Activated B cell treated with CpG ODN at 0.5 μM for 24 hours (primary cell): ENCODE measurements at places on chromosomes 1 and 21.

DNA sequence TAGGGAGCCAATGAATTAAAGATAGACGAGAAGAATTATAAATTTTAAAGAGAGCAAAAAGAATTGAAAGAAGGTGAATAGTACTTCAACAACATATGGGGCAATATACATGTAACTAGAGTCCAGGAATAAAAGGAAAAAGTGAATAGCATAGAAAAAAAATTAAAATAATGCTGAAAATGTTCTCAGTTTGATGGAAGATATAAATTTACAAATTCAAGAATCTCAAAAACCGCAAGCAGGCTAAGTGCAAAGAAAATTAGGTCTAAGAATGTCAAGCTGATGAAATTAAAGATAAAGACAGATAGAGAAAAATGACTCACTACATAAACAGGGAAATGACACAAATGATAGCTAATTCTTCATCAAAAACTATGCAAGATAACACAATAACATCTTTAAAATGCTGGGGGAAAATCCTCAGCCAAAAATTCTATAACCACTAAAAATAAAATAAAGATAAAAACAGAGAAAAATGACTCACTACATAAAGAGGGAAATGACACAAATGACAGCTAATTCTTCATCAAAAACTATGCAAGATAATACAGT is 326.3 kb downstream of the TBX15 start:
- no peak for DNase-seq
- no peaks in the 10 kb centered on the region for H3K4me1 ChIP-seq
- H3K27me3 ChIP-seq = no peaks in the 10 kb centered on the region
- no peak overlapping the region for H3K27ac ChIP-seq
- no peak overlapping the region for H3K4me3 ChIP-seq

GRCh38 chr1:83929184-83929583 is 69.7 kb downstream of the TTLL7 start:
- no peak for DNase-seq
- H3K4me1 ChIP-seq = no peaks in the 10 kb centered on the region
- H3K27ac ChIP-seq = no peak overlapping the region
- no peak overlapping the region for H3K4me3 ChIP-seq
- H3K27me3 ChIP-seq = peaks cover 3% of the 10 kb centered on the region

DNA sequence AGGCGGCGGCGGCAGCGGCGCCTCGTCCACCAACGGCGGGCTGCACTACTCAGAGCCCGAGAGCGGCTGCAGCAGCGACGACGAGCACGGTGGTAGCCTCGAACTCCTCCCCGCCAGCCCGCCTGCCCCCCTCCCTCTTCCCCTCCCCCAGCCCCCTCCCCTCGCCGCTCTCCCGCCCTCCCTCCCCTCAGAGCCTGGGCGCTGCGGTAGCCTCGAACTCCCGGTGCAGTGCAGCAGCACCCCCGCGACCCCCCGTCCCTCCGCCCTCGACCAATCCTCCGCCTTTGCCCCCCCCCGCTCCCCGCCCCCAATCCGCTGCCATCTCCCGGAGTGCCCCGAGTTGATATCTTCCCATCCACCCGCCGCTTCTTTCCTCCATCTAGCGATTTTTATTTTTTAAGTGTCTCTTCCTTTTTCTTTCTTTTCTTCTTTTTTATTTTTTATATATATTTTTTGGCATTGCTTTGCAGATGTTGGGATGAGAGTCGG is 516 bp downstream of the RCOR3 start:
- peaks cover 22% of the 10 kb centered on the region for H3K36me3 ChIP-seq
- H3K4me3 ChIP-seq = peak overlapping the region; percentile 93
- H3K27ac ChIP-seq = peak overlapping the region; percentile 91
- no peak for DNase-seq
- no peaks in the 10 kb centered on the region for H3K27me3 ChIP-seq

GRCh38 chr1:220834155-220834870 is 44.9 kb upstream of the HLX start:
- H3K27me3 ChIP-seq = peaks cover 3% of the 10 kb centered on the region
- H3K4me3 ChIP-seq = no peak overlapping the region
- H3K4me1 ChIP-seq = no peaks in the 10 kb centered on the region
- H3K27ac ChIP-seq = no peak overlapping the region

DNA sequence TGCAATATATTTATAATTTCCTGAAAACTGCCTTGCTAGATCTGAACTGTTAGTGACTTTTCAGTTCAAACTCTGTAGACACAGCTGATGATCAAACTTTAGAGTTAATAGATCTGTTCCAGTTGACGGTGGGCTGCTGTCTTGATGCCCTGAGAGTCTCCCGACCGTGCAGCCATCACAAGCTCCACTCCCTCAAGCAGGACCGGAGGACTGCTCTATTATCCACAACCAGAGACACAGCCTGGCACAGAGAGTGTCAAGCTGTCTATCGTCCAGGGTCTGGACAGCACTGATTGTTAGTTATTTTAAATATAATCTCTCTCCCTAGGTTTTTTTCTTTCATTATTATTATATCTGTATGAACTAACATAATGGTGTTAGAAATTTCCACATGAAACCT is 8.0 kb downstream of the CHODL start:
- H3K4me3 ChIP-seq = no peak overlapping the region
- no peaks in the 10 kb centered on the region for H3K36me3 ChIP-seq
- no peaks in the 10 kb centered on the region for H3K4me1 ChIP-seq
- H3K27ac ChIP-seq = no peak overlapping the region

- H3K4me3 ChIP-seq = peak overlapping the region; percentile 96
- peaks cover 48% of the 10 kb centered on the region for H3K4me1 ChIP-seq
- no peak for DNase-seq
- H3K36me3 ChIP-seq = peaks cover 37% of the 10 kb centered on the region
Observed at GRCh38 chr1:192810253-192810880, 1.5 kb downstream of the RGS2 start.

DNA sequence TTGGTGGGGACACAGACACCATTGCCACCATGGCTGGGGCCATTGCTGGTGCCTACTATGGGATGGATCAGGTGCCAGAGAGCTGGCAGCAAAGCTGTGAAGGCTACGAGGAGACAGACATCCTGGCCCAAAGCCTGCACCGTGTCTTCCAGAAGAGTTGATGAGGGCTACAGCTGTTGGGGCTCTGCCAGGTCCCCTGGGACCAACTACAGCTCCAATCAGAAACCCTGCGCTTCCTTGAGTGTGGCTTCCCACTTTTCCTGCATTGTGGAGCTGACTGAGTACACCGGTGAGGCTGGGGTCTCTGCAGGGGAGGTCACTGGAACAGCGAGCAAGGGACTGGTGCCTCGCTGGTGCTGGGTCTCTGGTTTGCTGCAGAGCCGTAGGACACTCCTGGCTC is 4.5 kb downstream of the ADPRS start:
- peaks cover 15% of the 10 kb centered on the region for H3K4me1 ChIP-seq
- H3K27me3 ChIP-seq = no peaks in the 10 kb centered on the region
- H3K27ac ChIP-seq = no peak overlapping the region
- DNase-seq = no peak

- no peak overlapping the region for H3K4me3 ChIP-seq
- H3K4me1 ChIP-seq = peaks cover 30% of the 10 kb centered on the region
- H3K27ac ChIP-seq = no peak overlapping the region
Observed at GRCh38 chr1:181484821-181485220, 1.5 kb downstream of the CACNA1E start.

DNA sequence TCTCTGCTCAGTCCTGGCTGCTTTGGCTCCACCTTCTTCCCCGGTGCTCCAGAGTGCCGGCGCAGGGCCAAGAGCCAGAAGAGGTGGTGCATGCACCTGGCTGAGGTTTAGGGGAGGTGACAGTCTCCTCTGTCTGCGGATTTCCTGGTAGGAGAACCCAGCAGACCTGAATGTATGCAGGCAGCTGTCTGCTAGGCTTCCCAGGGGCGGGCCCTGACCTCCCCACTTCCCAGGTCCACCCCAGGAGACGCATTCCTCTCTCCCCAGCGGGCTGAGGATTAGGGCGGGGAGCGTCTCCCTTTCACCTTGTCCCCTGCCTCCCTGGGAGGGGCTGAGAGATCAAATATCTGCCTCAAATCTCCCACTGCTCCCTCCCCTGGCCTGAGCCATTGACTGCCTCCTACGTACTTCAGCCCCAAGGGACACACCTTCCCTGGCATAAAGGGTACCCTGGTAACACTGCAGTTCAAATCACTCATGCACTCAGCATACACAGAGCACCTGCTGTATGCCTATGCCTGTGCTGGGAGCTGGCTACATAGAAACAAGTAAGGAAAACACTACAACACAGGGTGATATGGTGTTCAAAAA is 27.5 kb downstream of the DMBX1 start:
- no peaks in the 10 kb centered on the region for H3K36me3 ChIP-seq
- peaks cover 41% of the 10 kb centered on the region for H3K27me3 ChIP-seq
- H3K4me1 ChIP-seq = no peaks in the 10 kb centered on the region
- no peak overlapping the region for H3K27ac ChIP-seq
- H3K4me3 ChIP-seq = no peak overlapping the region

DNA sequence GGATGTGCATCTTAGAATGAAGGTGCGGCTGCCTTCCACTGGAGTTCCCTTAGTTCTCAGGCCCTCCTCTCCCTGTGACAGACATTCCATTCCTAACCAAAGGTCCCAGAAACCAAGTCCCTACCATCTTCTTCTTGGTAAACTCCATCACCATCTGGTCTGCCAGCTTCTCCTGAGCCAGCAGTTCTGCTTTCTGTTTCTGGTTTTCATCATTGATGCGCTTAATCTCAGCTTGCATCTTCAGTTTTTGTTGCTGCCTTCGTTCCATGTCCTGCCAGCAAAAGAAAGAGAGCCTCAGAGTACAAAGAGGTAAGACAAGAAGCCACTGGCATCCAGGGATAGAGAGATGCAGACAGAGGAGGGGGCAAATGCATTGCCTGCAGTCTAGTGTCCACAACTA is 18.0 kb upstream of the VSIG8 start:
- no peak overlapping the region for H3K4me3 ChIP-seq
- no peaks in the 10 kb centered on the region for H3K36me3 ChIP-seq
- H3K4me1 ChIP-seq = no peaks in the 10 kb centered on the region
- no peak for DNase-seq
- H3K27ac ChIP-seq = no peak overlapping the region
- H3K27me3 ChIP-seq = no peaks in the 10 kb centered on the region

DNA sequence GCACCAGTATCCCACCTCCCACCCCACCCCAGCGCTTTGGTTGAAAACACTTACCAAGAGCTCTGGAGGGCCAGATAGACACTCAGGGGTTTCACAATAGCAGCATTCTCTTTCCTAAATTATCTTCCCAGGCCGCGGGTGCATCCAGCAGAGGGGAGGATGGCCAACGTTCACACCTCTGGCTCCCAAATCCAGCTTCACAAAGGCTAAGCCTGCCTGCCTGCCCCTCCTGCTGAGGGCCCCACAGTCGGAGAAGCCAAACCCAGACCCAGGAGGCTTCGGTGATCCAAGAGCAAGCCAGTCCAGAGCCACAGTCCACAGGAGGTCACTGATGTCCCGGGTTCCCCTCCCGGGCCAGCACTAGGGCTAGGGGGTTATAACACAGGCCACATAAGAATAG is 231.9 kb downstream of the TRABD2B start:
- peaks cover 2% of the 10 kb centered on the region for H3K27me3 ChIP-seq
- no peak overlapping the region for H3K4me3 ChIP-seq
- no peaks in the 10 kb centered on the region for H3K4me1 ChIP-seq
- DNase-seq = no peak
- no peaks in the 10 kb centered on the region for H3K36me3 ChIP-seq
- no peak overlapping the region for H3K27ac ChIP-seq

GRCh38 chr1:162856260-162856659 is 4.7 kb downstream of the CCDC190 start:
- peaks cover 10% of the 10 kb centered on the region for H3K27me3 ChIP-seq
- no peaks in the 10 kb centered on the region for H3K36me3 ChIP-seq
- no peak for DNase-seq
- no peak overlapping the region for H3K27ac ChIP-seq

DNA sequence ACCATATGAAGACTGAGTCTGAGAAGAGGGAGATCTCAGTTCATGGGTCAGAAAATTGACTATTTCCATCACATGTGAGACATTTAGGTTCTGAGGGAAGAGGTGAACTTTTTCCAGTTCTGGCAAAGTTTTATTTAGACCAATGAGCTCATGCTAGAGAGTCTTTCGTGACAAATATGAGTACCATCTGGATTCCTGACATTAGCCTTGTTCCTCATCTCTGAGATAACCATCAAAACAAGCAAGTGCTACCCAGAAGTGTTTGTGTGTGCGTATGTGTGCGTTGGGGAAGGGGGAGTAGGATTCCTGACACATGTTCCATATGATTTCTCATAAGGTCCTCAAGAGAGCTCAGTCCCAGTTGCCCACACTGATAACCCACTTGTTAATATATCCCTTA is 120.6 kb downstream of the FASLG start:
- peaks cover 29% of the 10 kb centered on the region for H3K4me1 ChIP-seq
- H3K27me3 ChIP-seq = no peaks in the 10 kb centered on the region
- no peak overlapping the region for H3K27ac ChIP-seq
- DNase-seq = no peak
- no peak overlapping the region for H3K4me3 ChIP-seq

DNA sequence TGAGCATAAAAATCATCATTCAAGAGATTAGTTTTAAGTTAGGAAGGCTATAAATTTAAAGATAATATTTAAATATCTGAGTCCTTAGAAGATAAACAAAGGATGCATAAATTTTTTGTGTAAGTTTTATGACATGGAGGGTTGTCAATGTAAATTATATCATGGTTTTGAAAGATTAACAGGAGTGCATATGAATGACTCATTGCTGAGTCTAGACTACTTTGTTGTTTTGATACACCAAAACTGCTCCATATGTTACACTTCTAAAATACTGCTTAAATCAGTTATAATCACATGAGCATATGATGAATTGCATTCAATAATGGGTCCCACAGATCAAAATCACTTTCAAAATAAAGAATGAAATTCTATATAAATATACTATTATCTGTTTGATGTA is 312.5 kb downstream of the KCNT2 start:
- no peaks in the 10 kb centered on the region for H3K4me1 ChIP-seq
- no peak overlapping the region for H3K27ac ChIP-seq
- H3K4me3 ChIP-seq = no peak overlapping the region

GRCh38 chr1:20410503-20410902 is 75.5 kb downstream of the CAMK2N1 start:
- no peak overlapping the region for H3K27ac ChIP-seq
- peaks cover 13% of the 10 kb centered on the region for H3K27me3 ChIP-seq
- peaks cover 16% of the 10 kb centered on the region for H3K4me1 ChIP-seq
- H3K4me3 ChIP-seq = no peak overlapping the region

DNA sequence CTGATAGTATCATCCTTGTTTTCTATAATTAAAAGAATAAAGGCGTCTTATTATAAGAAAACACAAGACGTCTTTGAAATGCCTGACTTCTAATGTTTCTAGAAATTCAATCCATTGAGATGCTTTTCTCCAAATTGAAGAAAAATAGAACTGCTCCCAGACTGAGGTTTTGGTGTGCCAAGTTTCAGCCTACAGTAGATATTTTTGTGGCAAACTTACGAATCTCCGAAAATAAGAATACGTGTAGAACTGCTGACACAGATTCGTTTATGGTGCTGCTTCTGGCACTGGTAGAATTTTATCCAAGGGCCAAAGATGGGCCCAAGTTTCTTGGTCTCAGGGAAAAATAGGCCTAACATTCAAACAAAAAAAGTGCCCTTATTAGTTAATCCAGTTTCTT is 554.5 kb upstream of the NR5A2 start:
- peaks cover 2% of the 10 kb centered on the region for H3K4me1 ChIP-seq
- H3K27ac ChIP-seq = no peak overlapping the region

DNA sequence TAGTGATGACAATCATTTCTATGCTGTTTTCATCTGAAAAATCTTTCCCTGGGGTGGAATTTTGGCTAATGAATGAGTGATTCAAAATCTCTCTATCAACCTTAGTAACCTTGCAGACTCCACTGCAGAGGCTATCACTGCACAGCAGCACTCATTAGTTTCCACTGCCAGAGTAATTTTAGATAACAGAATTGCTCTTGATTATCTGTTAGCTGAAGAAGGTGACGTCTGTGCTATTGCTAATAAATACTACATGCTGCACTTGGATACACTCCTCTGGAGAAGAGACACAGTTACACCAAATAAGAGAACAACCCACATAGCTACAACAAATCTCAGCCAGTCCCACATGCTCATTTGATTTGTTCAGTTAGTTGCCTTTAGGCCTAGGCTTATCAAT is 1348.4 kb downstream of the NCAM2 start:
- H3K27ac ChIP-seq = no peak overlapping the region
- no peaks in the 10 kb centered on the region for H3K36me3 ChIP-seq
- H3K4me1 ChIP-seq = no peaks in the 10 kb centered on the region
- no peak overlapping the region for H3K4me3 ChIP-seq
